ENCODE measurements at places on chromosomes 11 and 22.

- DNase-seq: no peak
Measured at GRCh38 chr11:112129656-112130055, 34.2 kb downstream of the IL18 start.

- DNase-seq: no peak
Measured at GRCh38 chr11:21897752-21898151, 295.1 kb upstream of the ANO5 start.

DNA sequence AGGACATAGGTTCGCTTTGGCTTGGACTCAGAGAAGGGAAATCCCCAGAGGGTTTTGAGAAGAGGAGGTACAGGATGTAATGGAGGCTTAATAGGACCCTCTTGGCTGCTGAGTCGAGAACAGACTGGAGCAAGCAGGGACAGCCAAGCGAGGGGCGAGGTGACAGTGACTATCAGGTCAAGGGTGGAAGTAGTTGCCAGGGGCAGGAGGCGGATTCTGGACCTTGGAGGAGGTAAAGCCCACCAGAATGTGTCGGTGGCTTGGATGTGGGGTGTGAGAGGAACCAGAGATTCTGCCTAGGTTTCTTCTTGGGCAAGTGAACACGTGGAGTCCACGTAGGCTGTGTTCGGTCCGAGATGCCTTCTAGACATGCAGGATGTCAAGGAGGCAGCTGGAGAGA, 4.4 kb downstream of the TRMT112 start:
- DNase-seq: no peak

DNA sequence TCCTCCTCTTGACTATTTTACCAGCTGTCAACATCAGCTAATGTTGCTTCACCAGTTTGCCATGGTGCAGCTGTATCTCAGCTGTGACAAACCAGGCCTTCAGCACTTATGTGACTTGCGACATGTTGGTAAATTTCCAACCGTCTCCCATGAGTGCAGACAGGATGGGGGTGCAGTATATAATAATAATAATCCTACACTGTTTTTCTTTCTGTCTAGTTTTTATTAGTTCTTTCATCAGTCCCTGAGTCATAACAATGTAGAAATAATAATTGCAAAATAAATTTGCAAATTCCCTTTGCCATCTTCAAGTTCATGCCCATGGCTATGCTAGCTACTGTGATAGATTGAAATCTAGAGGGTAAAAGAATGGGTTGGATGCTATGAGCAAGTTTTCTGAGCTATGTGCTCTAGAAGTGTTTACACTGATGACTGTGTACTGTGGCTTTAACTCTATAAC, 4.9 kb downstream of the MMP13 start:
- DNase-seq: no peak

All from NCI-H1694 treated with DMSO at 0.1 percent for 48 hours (cell line).